ENCODE measurements at places on chromosomes 1 and 21.

DNA sequence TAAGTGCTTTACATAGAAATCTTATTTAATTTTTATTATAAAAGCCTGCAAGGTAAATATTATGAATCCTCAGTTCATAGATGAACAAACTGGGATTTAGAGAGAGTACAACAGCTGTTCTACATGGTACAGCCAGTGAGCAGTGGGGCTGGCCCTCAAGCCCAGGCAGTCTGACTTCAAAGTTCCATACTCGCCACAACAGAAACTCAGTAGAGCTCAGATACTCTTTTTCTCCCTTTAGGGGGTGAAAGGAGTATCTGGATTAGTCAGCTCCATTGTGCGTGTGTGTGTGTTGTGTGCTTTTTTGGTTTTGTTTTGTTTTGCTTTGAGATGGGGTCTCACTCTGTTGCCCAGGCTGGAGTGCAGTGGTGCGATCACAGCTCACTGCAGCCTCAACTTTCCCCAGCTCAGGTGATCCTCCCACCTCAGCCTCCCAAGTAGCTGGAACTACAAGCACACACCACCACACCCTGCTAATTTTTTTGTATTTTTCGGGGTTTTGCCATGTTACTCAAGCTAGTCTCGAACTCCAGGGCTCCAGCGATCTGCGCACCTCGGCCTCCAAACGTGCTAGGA, 378.5 kb downstream of the SMYD3 start:
- DNase-seq: no peak

DNA sequence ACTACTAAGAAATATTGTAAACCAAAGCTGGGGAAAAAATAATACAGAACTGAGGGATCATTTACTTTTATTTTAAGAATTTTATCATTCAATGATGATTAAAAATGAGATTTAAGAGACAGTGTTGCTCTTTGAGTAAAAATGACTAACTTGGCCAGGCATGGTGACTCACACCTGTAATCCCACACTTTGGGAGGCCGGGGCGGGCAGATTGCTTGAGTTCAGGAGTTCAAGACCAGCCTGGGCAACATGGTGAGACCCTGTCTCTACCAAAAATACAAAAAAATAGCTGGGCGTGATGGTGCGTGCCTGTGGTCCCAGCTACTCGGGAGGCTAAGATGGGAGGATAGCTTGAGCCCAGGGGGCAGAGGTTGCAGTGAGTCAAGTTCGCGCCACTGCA, 21.8 kb upstream of the PLEKHO1 start:
- no peak for DNase-seq

- peak; percentile 72 for DNase-seq
Observed at GRCh38 chr1:35192056-35192852, 691 bp downstream of the SFPQ start.

DNA sequence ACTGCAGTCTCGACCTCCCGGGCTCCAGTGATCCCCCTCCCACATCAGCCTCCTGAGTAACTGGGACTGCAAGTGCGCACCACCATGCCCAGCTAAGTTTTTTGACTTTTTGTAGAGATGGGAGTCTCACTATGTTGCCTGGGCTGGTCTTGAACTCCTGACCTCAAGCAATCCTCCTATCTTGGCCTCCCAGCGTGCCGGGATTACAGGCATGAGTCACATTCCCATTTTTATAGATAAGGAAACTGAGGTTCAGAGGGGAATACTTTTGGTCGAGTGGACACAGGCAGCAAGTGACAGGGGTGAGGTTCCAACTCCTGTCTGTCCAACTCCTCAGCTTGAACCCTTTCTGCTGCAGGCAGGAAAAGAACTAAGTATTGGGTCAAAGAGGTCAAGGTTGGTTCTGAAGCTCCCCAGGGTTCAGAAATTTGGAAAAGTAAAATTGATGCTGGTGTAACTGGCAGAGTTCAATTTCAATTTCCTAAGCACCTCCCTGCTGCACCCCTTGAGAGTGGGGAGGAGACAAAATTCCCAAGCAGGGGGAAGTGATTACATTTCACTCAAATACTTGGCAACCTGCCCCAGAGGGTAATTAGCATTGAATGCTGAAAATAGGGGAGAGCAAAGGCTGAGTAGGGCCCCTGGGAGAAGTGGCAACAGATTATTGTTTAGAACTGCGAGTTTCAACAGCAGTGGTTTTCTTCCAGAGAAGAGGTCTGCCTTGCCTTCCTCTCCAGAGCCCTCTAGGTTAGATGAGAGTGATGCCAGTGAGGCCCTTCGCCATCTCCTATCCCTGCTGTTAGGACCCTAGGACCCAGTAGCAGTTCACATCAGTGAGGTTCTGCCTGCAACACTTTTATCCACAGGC, 17.5 kb upstream of the ALPL start:
- peak; percentile 13 for DNase-seq

- peak; percentile 43 for DNase-seq
Observed at GRCh38 chr1:231971397-231972110, 345.0 kb downstream of the DISC1 start.

DNA sequence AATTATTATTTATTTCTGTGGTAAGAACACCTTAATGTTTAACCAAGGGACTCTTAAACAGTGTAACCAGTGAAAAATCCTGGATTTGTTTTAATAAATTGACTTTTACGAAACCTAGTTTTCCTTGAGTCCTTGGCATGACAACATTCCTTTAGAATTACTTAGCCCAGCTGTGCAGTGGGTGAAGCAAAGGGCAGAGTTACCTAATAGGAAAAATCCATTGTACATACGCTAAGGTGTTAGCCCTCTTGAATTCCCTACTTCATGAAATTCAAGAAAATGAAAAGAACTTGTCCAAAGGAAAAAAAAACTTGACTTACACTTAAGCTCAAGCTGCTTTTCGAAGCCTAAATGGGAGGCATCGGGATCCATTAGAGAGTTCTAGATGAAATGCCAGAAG, 852.0 kb upstream of the ADAMTS5 start:
- no peak for DNase-seq

DNA sequence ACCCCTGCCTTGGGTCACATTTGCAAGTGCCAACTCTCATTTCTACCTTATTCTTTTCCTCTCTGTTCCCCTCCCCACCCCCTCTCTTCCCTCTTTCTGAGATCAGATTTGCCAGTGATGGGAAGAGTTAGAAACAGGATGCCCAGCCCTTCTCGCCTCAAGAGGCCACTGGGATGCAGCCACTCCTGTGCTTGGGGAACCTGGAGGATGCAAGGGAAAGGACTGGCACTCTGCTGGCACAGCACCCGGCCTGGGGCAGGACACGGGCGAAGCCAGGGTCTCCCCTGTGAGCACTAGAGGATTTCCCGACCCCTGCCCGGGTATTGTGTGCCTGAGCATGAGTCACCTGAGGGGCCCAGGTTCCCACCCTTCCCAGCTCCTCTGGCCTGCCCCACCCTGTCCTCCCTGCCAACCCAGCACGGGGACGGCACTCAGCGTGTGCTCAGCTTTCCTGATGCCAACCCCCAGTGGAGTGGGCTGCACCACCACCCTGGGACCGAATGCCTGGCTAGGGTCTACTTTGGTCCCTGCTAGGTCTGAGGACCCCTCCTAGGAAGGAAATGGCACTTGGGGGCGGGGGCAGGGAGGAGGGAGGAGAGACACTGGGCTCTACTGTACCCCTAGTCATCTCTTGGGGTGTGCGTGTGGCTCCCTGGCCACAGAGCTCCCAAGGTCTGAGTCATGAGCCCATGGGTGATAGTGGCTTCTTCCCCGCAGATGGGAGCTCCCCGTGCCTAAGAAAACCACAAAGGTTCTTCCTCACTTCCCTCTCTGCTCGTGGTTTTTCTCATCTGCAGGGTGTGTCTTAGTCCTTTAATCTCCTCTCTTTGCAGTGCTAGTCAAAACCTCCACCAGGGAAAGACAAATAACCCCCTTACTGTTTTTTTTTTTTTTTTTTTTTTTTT, 12.4 kb downstream of the LMNA start:
- peak; percentile 99 for DNase-seq

GRCh38 chr1:162328512-162328911, 48.1 kb downstream of the SPATA46 start:
- DNase-seq: no peak

GRCh38 chr1:36091698-36092097, 3.0 kb downstream of the ADPRS start:
- no peak for DNase-seq

GRCh38 chr1:178928976-178929375, 58.1 kb upstream of the ANGPTL1 start:
- DNase-seq: no peak

DNA sequence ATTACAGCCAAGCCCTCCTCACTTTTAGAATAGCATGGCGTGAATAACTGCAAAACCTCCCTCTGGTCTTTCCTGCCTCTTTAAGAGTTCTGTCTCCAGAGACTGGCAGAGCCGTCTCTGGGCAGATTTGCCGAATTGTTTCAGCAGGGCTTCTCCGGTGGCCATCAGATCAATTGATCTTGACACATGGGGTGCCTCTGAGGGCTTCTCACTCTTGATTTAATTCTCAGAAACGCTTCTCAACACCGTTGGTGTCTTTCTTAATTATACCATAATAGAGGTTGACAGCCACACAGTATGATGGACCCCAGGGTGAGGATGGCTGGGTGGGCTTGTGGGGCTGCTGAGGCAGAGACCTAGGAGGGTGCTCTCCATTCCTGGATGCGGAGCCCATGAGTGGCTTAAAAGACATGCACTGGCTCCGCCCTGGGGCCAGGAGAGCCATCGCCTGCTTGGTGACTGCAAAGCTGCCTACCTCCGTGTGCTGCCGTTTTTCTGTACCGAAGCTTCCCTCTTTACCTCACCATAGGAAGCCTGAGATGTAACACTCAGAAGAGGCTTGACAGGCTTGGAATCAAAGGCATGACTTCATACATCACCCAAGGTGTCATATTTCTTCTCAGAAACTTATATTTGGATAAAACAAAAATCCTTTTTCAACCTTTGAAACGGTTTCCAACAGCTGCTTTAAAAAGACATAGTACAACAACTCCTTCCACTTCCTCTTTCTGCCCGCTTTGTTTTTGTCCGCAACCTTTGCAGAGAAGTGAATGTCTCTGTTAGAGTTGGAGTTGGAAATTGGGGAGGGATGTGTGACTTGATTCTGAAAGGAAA, 82.9 kb downstream of the GALNT2 start:
- no peak for DNase-seq

DNA sequence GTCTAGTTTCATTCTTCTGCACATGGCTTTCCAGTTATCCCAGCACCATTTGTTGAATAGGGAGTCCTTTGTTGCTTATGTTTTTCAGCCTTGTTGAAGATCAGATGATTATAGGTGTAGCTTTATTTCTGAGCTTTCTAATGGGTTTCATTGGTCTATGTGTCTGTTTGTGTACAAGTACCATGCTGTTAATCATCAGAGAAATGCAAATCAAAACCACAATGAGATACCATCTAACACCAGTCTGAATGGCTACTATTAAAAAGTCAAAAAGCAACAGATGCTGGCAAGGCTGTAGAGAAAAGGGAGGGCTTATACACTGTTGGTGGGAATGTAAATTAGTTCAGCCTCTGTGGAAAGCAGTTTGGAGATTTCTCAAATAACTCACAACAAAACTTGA, 321.5 kb upstream of the PTBP2 start:
- peak; percentile 55 for DNase-seq

GRCh38 chr1:96104506-96104905, 617.1 kb upstream of the PTBP2 start:
- DNase-seq: no peak

Measured in RPMI7951 (cell line).